H9 (cell line): ENCODE measurements at places on chromosomes 5 and 9.

DNA sequence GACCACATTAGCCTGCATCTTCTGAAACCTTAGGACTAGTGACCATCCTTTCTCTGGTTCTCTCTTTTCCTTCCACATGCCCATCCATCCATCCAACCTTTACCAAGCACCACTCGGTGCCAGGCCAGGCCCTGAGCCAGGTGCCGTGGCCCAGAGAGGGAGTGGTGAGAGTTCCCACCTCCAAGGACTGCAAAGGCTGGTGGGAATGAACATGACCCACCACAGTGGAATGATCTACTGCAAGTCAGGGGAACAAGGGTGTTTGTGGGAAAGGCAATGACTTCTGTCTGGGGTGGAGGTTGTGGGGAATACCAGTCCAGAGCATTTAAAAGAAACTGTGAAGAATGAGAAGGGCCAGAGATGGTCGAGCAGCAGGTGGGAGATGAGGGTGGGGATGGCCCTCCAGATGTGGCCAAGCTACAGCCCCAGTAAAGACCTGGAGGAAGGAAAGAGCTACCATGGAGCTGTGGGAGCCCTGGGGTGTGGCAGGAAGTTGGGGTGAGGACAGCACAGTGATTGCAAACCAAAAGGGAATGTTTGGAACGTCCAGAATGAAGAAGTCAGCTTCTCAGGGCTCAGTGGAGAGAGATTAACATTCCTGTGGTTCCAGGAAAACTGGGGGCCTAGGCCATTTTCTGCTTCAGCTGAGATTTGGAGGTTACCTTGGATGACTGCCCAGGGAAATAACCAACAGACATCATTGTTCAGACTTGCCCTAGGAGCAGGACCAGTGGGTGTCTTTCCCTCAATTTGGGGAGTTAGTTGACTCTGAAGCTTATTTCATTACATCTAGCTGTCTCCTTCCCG, 30.7 kb upstream of the CORO2A start:
- no peaks in the 10 kb centered on the region for H3K27me3 ChIP-seq
- H3K36me3 ChIP-seq: peaks cover 11% of the 10 kb centered on the region
- H3K4me1 ChIP-seq: peaks cover 13% of the 10 kb centered on the region

DNA sequence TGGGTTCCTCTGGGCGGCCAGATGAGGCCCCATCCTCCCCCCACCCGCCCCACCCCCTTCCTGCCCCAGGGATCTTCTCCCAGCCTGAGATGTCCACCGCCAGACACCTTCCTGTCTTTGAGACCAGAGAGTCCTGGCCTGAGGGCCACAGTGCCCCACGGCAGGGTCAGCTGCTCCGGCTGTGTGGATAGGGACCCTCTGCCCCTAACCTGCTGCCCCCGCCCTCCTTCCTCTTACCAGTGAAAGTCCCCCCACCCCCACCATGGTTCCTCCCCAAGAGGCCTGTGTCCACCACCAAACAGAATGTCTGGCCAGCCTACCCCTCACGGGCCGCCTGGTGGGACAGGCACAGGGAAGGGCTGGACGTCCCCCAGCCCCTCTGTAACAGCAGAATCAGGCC, 43.0 kb upstream of the UBAC1 start:
- H3K27me3 ChIP-seq: no peaks in the 10 kb centered on the region
- no peak overlapping the region for H3K27ac ChIP-seq
- no peak for DNase-seq

DNA sequence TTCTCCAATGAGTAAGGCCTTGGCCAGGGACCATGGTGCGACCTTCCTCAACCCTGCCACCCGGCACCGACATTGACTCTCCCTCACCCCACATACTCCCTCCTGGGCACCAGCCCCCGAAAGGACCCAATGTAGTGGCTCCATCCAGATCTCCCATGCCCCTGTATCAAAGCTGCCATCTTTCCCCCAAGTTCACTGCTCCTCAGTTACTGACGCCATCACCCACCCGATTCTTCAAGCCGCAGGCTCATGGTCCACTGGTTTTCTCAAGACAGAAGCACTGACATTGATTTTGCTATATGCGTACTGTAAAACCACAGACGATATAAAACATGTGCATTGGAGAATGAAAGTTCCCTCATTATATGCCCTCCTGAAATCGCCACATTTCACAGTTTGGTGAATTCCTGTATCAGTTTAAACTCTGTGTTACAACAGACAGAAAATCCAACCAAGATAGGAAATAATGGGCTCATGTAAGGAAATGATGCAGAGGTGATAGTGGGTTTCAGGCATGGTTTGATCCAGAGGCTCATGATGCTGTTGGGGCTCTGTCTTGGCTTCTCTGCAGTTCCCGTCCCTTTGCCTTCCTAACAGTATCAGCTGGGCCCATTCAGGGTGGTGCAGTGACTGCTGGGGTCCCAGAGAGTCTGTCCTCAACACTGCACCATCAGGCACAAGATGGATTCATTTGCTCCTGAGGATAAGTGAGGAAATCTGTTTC, 207.3 kb upstream of the IER5L start:
- no peaks in the 10 kb centered on the region for H3K36me3 ChIP-seq
- H3K27ac ChIP-seq: no peak overlapping the region
- no peaks in the 10 kb centered on the region for H3K27me3 ChIP-seq
- H3K4me1 ChIP-seq: no peaks in the 10 kb centered on the region
- no peak for DNase-seq

GRCh38 chr9:134369416-134370212, 43.4 kb downstream of the RXRA start:
- no peaks in the 10 kb centered on the region for H3K4me1 ChIP-seq
- no peak for DNase-seq
- H3K36me3 ChIP-seq: no peaks in the 10 kb centered on the region; the same call in 2 of the 3 replicates
- H3K27me3 ChIP-seq: no peaks in the 10 kb centered on the region
- no peak overlapping the region for H3K27ac ChIP-seq

DNA sequence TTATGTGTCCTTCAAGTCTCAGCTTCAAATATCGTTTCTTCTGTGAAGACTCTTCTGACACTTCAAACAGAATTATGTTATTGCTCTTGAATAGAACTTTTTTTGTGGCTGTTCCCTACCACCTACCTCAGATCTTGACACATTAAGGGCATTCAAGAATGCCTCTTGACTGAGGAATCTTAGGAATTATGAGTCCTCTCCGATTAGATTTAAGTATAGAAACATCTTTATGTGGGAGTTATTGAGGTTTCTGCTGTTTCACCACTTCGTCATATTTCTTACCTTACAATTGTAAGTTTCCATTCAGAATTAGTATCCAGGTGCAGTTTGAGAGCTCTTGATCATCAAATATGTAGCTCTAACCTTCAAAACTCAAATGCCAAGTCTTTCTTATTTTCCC, 324.2 kb upstream of the NUDT12 start:
- no peaks in the 10 kb centered on the region for H3K27me3 ChIP-seq
- no peak overlapping the region for H3K27ac ChIP-seq
- H3K4me3 ChIP-seq: no peak overlapping the region
- H3K36me3 ChIP-seq: no peaks in the 10 kb centered on the region; the same call in 2 of the 3 replicates
